ENCODE measurements at places on chromosomes 13 and 19. TPM values are rescaled to one million over a fixed set of nuclear protein-coding genes. Genes with fewer than 3 reads are reported as not detected.

The ZSCAN4 gene
- not detected for total RNA-seq

The ZNF540 gene
- 3.3 TPM for total RNA-seq

The TBXA2R gene
- 14.1 TPM for total RNA-seq

DNA sequence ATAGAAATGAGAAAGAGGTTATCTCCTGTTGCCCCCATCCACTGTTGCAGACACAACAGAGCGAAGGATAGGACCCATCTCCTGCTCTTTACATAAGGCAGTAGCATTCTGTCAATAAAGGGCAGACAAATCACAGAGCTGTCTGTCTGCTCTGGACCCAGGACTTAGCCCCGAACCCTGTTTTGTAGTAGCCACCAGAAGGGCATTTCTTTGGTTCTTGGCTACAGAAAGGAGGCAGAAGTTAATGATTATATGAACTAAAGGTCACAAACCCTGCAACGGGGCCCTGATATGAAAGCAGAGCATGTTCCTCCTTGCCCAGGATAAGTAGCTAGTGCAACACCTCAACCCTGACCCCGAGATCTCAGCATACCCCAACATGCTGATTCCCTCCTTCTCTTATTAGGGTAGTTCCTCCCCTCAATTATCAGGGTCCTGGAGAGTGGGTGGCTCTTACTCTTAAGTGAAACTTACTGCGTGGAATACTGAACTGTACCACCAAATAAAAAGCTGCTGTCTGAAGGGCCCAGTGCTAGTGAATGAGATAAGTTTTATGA, 680.4 kb upstream of the SPRY2 start:
- H3K36me3 ChIP-seq: no peaks in the 10 kb centered on the region
- H3K27ac ChIP-seq: no peak overlapping the region
- DNase-seq: no peak
- no peaks in the 10 kb centered on the region for H3K27me3 ChIP-seq

DNA sequence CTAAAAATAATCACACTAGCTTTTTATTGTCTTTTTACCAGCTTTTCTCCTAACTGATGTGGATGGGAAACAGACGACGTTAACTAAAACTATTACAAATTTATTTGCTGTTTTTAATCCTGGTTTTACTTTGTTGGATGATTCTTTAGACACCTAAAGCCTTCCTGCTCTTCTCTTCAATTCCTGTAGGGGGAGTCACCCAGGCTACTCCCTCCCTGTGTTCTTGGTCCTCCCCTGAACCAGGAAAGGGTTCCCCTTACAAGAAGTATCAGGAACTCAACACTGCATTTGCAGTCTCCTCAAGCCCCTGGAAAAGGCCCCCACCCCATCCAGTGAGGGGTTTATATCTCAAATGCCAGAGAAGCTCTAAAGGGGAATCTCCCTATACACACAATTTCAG, 206.1 kb downstream of the SUCLA2 start:
- H3K27me3 ChIP-seq: no peaks in the 10 kb centered on the region
- H3K36me3 ChIP-seq: no peaks in the 10 kb centered on the region
- H3K27ac ChIP-seq: no peak overlapping the region
- no peaks in the 10 kb centered on the region for H3K4me1 ChIP-seq
- no peak overlapping the region for H3K4me3 ChIP-seq
- DNase-seq: no peak

GRCh38 chr19:32691952-32692726, 518 bp downstream of the NUDT19 start:
- DNase-seq: peak; percentile 78
- H3K4me3 ChIP-seq: peak overlapping the region; percentile 70
- H3K27ac ChIP-seq: peak overlapping the region; percentile 68

- no peak for DNase-seq
- H3K4me1 ChIP-seq: no peaks in the 10 kb centered on the region
These were observed 21.5 kb upstream of the SERPINE3 start for GRCh38 chr13:51318015-51318414.

DNA sequence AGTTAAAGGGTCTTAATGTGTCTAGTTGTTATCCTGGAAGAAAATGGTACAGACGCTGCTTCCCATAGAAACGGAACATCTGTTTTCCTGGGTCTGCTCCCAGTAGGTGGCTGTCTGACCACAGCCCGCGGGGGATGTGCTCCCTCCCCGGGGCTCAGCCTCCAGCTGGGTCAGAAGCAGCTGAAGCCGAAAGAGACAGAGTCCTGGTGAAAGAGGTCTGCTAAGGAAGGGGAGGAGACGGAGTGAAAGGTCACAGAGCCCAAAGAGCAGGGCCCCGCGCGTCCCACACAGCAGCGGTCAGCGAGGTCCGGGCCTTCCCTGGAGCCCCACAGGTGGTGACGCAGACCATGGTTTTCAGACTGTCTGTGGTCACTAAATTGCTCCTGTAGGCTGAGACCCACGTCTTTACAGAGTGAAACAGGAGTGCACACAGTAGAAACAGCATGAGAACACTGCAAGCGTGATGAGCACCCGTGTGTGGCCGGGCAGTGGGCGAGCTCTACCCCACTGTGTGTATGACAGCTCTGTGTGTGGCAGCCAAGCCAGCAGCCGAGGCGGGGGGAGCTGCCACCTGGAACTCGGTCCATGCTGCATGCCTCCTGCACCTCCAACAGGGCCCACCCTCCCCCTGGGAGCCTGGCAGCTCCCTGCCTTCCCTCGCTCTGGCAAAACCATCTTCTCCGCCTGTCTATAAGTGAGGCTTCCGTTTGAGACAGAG, 52.0 kb upstream of the C13orf46 start:
- no peak overlapping the region for H3K4me3 ChIP-seq
- H3K27ac ChIP-seq: no peak overlapping the region
- DNase-seq: no peak
- no peaks in the 10 kb centered on the region for H3K27me3 ChIP-seq
- H3K36me3 ChIP-seq: peaks cover 8% of the 10 kb centered on the region

DNA sequence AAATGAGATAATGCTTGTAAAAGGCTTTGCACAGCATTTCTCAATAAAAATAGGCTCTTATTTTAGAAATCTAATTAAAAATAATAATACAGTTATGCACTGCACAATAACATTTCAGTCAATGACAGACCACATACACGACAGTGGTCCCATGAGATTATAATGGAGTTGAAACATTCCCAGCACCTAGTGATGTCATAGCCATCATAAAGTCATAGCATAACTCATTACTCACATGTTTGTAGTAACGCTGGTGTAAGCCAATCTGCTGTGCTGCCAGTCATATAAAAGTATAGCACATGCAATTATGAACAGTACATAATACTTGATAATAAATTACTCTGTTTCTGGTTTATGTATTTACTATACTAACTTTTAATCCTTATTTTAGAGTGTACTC, 12.7 kb upstream of the SERPINE3 start:
- no peaks in the 10 kb centered on the region for H3K4me1 ChIP-seq
- no peak overlapping the region for H3K27ac ChIP-seq
- H3K36me3 ChIP-seq: no peaks in the 10 kb centered on the region

DNA sequence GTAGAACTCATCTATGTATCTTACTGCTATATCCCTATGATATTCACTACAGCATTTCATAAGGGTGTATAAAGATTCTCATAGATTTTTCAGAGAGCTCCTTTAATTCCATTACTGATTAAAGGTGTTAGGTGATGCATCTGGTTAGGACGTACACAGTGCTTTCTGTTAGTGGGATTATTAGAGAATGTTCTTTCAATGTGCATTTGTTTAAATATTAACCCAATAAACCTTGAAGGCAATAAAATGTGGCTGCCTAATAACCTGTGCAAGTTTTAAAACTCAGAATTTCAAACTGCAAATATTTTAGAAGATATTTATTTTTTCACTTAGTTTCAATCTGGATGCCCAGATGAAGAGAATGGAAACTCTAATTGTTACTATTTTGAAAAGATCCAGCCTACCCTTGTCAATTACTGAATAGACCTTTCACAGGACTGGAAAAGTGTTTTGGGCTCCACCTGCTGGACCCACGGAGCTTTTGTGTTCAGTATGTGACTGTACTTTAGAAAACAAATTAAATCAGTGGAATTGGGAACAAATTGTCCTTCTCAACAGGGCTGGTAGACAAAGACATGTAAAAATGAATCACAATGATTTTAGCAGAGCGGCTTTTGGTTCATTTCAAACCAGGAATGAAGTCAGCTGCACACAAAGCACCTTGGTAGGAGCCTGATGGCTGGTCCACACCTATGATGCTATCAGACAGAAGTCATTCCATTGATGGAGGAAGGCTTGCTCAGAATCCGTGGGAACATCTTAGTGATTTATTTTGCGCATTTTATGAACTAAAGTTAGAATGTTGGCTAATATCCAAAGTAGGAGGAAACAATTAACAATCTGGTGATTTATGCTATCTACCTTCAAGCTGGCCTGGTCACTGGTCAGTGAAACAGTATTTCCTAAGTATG, 89.4 kb upstream of the RAP2A start:
- no peaks in the 10 kb centered on the region for H3K27me3 ChIP-seq
- H3K27ac ChIP-seq: no peak overlapping the region
- peaks cover 9% of the 10 kb centered on the region for H3K4me1 ChIP-seq
- no peaks in the 10 kb centered on the region for H3K36me3 ChIP-seq
- H3K4me3 ChIP-seq: no peak overlapping the region

DNA sequence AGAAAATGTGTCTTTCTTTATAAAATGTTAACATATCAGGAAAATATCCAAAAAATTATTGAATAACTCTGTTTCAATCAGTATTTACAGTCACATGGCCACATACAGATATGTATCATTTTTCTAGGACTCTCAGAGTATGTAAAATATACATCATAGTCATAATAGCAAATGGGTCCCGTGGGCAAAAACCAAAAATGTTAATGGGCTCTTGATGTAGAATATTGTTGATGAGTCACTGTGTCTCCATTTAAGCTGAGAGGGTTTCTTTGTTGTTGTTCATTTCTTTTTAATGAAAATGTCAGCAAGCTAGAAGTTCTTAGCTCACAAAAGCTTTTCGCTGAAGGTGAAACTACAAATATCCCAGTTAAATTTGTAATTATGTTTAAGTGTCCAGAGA, 1713.1 kb upstream of the PCDH20 start:
- H3K27ac ChIP-seq: no peak overlapping the region
- no peak for DNase-seq
- H3K27me3 ChIP-seq: no peaks in the 10 kb centered on the region
- no peaks in the 10 kb centered on the region for H3K4me1 ChIP-seq
- H3K36me3 ChIP-seq: no peaks in the 10 kb centered on the region

DNA sequence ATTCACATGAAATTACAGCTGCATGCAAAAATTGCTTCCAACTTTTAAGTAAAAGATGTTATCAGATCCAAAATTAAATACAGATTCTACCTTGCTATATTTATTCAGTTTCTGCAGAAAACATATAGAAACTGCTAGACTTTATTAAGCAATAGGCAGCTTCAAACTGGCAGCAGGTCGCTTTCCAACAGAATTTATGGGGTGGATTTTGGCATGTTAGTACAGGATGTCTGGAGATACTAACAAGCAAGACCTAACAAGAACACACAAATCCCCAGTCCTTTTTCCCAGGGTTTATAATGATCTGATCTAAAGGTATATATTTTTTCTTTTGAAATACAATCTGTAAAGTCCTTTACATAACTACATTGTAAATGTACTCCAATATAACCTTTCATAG, 27.5 kb downstream of the TBC1D4 start:
- DNase-seq: no peak
- no peaks in the 10 kb centered on the region for H3K27me3 ChIP-seq
- H3K4me3 ChIP-seq: no peak overlapping the region
- peaks cover 21% of the 10 kb centered on the region for H3K4me1 ChIP-seq

DNA sequence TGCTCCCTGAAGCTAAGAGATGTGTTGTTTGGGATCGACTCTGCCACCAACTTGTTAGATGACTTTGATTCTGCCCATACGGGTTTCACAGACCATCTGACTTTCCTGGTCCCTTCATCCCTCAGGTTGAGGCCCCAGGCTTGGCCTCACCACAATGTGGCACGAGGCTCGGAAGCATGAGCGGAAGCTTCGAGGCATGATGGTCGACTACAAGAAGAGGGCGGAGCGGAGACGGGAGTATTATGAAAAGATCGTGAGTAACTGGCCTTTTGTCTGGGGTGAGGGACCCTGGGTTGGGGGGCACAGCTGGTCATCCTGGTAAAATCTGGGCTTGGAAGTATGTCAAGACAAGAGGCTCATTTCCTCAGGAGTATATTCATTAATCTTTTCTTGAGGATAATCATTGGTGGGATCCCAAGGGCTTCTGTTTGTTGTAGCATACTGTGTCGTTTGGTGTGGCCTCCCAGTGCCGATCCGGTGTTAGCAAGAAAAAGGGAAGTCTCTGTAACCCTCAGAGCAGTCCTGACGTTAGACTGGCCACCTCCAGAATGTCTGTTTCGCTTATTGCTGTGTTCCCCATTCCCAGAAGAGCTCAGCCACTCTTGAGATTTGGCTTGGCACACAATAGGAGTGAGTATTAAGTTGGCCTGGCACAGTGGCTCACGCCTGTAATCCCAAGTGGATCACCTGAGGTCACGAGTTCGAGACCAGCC, 1.4 kb downstream of the CLASRP start:
- no peaks in the 10 kb centered on the region for H3K27me3 ChIP-seq
- no peak for DNase-seq
- H3K4me1 ChIP-seq: peaks cover 33% of the 10 kb centered on the region
- H3K27ac ChIP-seq: peak overlapping the region; percentile 98
- peaks cover 62% of the 10 kb centered on the region for H3K36me3 ChIP-seq
